ENCODE measurements at places on chromosomes 1 and 21.

GRCh38 chr1:54989473-54989872 lies 9.0 kb downstream of the TMEM61 start:
- no peak for DNase-seq

- DNase-seq, result no peak
These were observed 78.9 kb upstream of the F3 start for GRCh38 chr1:94620345-94621031.

GRCh38 chr1:165265196-165265838 lies 91.2 kb downstream of the LMX1A start:
- DNase-seq, result no peak

DNA sequence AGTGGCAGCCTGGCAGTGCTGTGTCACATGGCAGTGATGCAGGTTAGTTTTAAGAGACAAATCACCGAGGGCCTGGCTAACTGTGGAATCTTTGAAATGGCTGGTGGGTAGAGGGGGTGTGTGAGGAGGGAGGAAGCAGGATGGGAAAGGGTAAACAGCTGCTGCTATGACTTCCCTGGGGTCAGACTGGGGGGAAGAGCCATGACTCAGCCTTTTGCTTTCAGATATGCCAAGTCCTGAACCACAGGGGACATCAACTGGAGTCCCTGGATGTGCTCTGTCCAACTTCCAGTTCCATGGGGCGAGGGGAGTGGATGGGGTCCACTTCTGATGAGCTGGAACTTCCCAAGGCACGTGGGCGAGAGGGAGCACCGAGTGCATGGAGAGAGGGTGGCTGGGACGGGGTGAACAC lies 121.1 kb upstream of the ADAR start:
- no peak for DNase-seq

- no peak for DNase-seq
These were observed 6.0 kb upstream of the SH2D2A start for GRCh38 chr1:156822680-156823079.

- no peak for DNase-seq
These were observed 136.3 kb downstream of the DUSP10 start for GRCh38 chr1:221605569-221605968.

Measured in hindlimb muscle (tissue), 1 donor.